CD4-positive, alpha-beta T cell treated with Interleukin-4 for 1 hour (primary cell): ENCODE measurements at places on chromosomes 12 and 14.
A peak's percentile ranks its signal among the peaks of the same experiment; 100 is the strongest.

DNA sequence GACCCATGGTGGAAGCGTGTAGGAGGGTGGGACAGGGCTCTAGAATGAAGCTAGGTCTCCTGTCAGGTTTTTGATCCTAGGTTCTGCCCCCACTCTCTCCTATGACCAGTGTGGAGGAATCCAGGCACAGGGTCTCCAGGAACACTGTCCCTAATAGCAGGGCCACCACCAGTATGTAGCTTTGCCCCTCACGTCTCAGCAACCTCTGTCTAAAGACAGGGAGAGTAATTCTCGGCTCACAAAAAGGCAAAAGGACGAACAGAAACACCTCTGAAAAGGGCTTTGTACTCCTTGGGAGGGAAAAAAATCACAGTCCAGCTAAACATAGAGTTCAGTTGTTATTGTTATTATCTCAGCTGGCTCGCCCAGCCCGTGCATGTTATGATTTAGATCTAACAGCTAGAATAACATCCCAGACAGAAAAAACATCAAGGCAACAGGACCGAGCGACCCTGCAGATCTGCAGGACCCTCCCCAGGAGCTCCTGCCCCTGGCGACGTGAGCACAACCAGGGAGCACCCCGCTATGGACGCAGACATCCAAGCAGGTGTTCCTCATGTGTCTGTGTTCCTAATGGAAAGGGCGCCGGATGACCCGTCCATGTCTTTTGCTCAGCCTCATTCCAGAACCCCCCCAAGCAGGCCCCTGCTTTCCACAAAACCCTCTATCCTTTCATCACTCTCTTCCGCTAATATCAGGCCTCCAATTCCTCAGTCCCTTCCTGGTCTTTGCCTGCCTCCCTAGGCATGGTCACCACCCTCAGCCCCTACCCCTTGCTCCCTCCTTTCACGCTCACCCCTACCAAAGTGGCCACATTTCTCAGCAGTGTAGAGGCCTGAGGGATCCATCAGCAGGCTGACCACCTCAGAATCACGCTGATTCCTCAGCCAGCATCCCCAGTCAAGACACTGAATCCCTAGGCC, 14.2 kb upstream of the SLC6A12 start:
- no peak for DNase-seq

GRCh38 chr14:103353362-103353761, 19.3 kb downstream of the EIF5 start:
- no peak for DNase-seq

DNA sequence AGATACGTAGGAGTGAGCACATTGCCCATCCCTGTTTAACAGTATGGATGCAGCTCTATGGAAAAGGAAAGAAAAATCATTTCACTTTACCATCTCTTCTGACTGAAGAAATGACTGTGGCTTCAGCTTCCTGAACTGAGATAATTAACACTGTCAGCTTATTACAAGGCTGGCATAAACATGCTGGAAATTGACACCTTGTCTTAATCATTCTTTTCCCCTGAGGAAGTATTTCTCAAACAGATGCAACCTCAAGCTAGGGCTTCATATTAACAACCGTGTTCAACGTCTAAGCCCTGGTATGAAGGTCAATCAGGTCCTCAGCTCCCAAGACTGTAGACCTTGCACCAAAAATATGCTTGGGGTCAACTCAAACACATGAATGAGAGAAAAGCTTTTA, 25.0 kb downstream of the RERG start:
- no peak for DNase-seq

GRCh38 chr12:55729819-55730818, 1.3 kb upstream of the CD63 start:
- DNase-seq: peak; percentile 37

GRCh38 chr12:82186282-82186681, 171.9 kb downstream of the CCDC59 start:
- DNase-seq: no peak

DNA sequence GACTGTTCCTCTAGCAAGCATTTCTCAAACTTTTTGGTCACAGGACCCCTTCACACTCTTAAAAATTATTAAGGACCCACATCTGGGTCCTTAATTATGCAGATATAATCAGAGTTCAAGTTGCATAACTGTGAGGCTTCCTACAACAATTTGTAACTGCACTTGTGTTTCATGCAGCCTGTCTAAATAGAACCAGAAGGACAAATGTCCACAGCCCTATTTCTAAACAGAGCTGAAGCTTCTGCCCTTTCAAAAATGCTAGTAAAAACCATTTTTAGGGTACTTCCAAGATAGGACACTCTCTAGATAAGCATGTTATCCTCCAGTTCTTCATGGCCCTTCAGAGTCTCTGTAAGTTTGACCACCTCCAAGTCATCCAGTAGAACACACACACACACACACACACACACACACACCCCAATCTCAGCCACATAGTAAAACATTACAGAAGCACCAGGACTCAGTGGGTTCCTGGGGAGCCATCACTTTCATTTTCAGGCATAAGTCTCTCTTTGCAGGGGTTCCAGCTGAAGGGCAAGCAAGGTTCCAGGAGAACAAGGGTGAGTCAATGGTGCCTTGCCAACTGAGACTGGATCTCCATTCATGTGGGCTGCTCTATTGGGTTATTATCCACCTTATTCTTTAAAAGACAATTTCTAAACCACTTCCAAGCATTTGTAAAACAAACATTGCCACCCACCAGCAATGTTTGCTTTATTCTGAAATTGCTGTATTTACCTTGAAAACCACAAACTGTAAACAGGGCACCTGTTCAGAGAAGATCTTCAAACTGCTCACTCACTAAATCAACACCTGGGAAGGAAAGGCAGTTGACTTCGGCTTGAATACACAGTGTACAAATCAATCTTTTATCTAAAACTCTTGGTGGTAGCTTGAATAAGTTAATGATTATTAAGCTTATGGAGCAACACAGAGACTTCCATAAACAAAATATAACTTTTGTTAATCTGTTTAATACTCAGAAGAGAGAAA, 64.1 kb downstream of the ITPR2 start:
- DNase-seq: no peak

- DNase-seq: no peak
Measured at GRCh38 chr12:46265102-46265501, 3.7 kb downstream of the SLC38A1 start.

- peak; percentile 29 for DNase-seq
Measured at GRCh38 chr12:59403259-59403932, 192.4 kb upstream of the SLC16A7 start.
